Activated naive CD8-positive, alpha-beta T cell treated with anti-CD3 and anti-CD28 coated beads for 36 hours (primary cell): ENCODE measurements at places on chromosomes 11 and 22. TPM values are rescaled to one million over a fixed set of nuclear protein-coding genes. Genes with fewer than 3 reads are reported as not detected.

The MFRP gene
- not detected for total RNA-seq

The CTSF gene
- 1.2 TPM for total RNA-seq

The VPREB1 gene
- not detected for total RNA-seq

The ELFN2 gene
- total RNA-seq: 0.20 TPM

The SEPTIN5 gene
- 1.1 TPM for total RNA-seq

The MRGPRF gene
- not detected for total RNA-seq

The UBQLN3 gene
- not detected for total RNA-seq

The PAX6 gene
- total RNA-seq: not detected
